ENCODE measurements at places on chromosomes 3 and 15.
A peak's percentile ranks its signal among the peaks of the same experiment; 100 is the strongest.

- no peak for DNase-seq
Observed at GRCh38 chr3:28972921-28973320, 307.9 kb upstream of the RBMS3 start.

GRCh38 chr3:49799761-49800160 lies at the start of gene CDHR4:
CDHR4 (minus strand) TSS chr3:49799873; CDS start chr3:49799812, 61 bp downstream.
- no peak for DNase-seq

GRCh38 chr3:11717768-11718636 lies 74.3 kb upstream of the VGLL4 start:
- DNase-seq, result peak; percentile 58

DNA sequence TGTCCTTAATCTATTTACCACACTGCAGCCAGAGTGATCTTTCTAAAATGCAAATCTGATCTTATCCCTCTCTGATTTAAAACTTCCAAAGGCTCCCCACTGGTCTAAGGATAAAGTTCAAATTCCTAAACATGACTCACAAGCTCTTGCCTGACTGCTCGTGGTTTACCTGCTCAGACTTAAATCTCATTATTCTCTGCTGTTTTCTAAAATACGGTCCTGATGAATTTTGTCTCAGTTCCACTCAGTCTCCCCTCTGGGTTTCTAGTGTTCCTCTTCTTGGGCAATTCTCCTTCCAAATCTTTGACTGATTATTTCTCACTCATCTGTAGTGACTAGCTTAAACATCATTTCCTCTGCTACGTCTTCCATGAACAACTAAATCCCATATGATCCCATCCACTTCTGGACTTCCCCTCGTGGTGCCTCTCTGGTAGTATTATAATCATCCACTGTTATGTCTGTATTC lies 108.3 kb downstream of the P3H2 start:
- DNase-seq, result no peak

GRCh38 chr15:43275740-43276562 lies 9.2 kb upstream of the TGM5 start:
- DNase-seq, result no peak

DNA sequence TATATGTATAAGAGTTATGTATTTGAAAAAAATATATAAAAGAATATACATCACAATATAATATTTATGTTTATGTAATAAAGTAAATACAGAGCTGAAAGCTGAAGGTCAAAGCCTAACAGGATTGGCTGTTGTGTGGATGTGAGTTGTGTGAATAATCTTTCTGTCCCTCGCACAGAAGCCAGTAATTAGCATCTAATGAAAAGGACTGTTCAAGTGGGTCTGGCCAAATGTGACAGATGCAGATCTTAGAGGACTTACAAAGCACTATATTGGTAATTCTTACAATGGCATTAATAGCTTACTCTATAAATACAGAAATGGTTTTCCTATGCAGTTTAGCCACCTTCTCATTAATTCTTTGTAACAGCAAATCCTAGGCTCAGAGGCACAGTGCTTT lies 2.4 kb downstream of the MKRN3 start:
- DNase-seq, result no peak

GRCh38 chr3:148450819-148451218 lies 246.9 kb upstream of the AGTR1 start:
- DNase-seq, result no peak

DNA sequence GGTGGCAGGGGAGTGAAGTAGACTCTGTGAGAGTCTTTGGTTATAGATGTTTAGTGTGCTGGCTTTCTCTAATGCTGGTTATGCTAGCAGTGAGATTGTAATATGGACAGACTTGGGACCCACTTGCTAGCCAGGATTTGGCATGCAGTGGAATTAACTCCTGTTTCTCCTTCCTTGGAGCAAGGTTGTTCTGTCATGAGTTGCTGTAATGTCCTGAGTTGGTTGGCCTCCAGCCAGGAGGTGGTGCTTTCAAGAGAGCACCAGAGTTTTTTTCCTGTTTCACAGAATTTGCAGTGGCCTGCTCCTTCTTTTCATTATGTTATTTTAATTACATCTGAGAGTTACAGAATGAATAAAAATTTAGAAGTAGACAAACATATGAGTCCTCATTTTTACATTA lies 88.1 kb upstream of the PXYLP1 start:
- DNase-seq, result no peak

GRCh38 chr15:82315519-82316246 lies 33.6 kb downstream of the GOLGA6L10 start:
- DNase-seq, result no peak

DNA sequence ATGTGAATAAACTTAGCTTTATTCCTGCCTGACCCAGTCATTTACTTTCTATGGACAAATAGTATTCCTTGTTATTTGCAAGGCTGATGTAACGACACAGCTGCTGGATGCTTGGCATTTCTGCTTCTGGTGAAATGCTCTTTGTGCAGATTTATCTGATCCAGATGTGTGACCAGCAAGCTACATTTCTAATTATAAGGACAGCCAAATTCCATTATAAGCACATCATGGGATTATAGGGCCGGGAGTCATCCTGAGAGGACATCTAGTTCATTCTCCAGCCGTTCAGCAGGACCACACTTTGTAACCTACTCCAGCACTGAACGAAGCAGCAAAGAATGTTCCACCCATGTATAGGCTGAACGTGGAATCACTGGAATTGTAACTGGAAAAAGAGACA lies 42.9 kb downstream of the FNDC3B start:
- no peak for DNase-seq

DNA sequence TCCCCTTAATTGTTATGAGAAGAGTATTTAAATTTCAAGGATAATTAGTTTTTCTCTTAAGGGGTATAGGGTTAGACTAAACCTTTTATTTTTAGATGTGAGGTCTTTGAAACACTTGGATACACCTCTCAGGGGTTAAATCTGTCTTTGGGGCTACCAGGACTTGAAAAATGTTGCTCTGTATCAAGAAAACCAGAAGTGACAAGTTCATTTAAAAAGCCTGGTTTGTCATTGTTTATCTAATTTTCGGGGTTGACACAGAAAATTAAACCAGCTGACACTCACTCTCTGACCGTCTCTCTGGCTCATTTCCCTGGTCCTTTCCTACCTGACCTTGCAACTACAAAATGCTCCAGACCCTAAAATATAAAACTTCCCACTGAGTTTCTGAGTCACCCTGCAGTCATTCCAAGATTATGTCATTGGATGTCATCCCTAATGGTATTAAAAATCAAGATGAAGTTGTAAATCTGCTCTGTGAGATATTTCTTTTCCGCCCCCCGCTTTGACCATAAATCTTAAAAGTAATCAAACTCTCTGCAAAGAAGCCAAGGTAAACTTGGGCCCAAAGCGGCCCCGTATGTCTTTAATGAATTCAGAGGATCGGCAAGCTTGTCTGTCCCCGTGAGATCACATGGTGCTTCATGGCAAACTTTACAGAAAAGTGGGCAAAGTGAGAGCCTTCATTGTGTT lies 32.9 kb upstream of the SKOR1 start:
- no peak for DNase-seq

- DNase-seq, result no peak
Observed at GRCh38 chr15:74207652-74208440, 5.3 kb upstream of the STRA6 start.

GRCh38 chr15:43525131-43525530 lies 7.7 kb downstream of the MAP1A start:
- DNase-seq, result no peak

- no peak for DNase-seq
Observed at GRCh38 chr15:100468285-100468684, 60.5 kb downstream of the CERS3 start.

GRCh38 chr3:32340039-32340438 lies 51.6 kb upstream of the CMTM7 start:
- no peak for DNase-seq

- no peak for DNase-seq
Observed at GRCh38 chr15:34644061-34644460, 60.6 kb upstream of the GOLGA8B start.

GRCh38 chr3:21140785-21141184 lies 610.2 kb downstream of the ZNF385D start:
- DNase-seq, result no peak

DNA sequence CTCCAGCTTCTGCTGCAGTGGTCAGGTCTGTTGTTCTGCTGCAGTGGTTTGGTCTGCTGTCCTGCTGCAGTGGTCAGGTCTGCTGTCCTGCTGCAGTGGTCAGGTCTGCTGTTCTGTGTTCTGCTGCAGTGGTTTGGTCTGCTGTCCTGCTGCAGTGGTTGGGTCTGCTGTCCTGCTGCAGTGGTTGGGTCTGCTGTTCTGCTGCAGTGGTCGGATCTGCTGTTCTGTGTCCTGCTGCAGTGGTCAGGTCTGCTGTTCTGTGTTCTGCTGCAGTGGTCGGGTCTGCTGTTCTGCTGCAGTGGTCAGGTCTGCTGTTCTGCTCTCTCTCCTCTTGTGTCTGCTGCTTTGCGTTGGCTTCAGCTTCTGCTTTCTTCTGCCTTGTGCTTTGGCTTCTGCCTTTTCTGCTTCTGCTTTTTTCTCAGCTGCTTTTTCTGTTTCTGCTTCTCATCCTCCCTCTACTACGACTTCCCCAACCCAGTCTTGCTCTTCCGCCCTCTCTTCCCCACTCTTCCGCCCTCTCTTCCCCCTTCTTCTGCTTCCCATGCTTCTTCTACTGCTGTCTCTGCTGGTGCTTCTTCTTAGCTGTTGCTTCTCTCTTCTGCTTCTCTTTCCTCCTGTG lies 50.7 kb downstream of the FAM43A start:
- DNase-seq, result no peak

- DNase-seq, result no peak
Observed at GRCh38 chr15:58065445-58066041, at the start of gene ALDH1A2. ALDH1A2 (minus strand) TSS chr15:58065711; CDS start chr15:58065650, 61 bp downstream.

- no peak for DNase-seq
Observed at GRCh38 chr3:34008836-34009809, 210.7 kb downstream of the PDCD6IP start.

GRCh38 chr15:74995779-74996765 lies 709 bp downstream of the SCAMP5 start:
- no peak for DNase-seq

- no peak for DNase-seq
Observed at GRCh38 chr3:146180376-146180775, 19.4 kb upstream of the PLOD2 start.

GRCh38 chr3:50486219-50486888 lies 17.1 kb downstream of the CACNA2D2 start:
- no peak for DNase-seq

- DNase-seq, result no peak
Observed at GRCh38 chr15:59457103-59457502, 19.1 kb downstream of the FAM81A start.

- no peak for DNase-seq
Observed at GRCh38 chr3:51934991-51935885, 6.5 kb downstream of the RRP9 start.

DNA sequence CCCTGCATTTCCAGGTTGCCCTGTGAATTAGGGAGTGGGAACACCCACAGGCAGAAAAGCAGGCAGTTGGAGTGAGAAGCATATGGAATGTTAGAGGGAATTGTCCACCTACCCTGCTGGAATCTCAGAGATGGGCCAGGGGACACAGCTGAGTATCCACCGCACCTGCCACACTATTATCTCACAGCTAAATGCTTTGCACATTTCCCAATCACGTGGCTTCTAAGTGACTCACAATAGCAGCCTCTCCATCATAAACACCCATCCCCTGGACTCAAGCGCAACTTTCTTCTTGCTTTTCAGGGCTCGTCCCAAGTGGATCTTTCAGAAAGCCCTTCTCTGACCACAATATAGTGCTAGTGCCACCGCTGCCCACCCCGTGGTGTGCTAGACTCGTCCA lies 389.0 kb upstream of the LMCD1 start:
- no peak for DNase-seq
